Small intestine (tissue), 16 donors: ENCODE measurements at places on chromosomes 1 and 21.
A peak's percentile ranks its signal among the peaks of the same experiment; 100 is the strongest.

- no peak for DNase-seq
Measured at GRCh38 chr1:8746554-8746953, 70.9 kb downstream of the RERE start.

- no peak for DNase-seq
Measured at GRCh38 chr21:45872471-45872870, 109.1 kb upstream of the COL6A1 start.

DNA sequence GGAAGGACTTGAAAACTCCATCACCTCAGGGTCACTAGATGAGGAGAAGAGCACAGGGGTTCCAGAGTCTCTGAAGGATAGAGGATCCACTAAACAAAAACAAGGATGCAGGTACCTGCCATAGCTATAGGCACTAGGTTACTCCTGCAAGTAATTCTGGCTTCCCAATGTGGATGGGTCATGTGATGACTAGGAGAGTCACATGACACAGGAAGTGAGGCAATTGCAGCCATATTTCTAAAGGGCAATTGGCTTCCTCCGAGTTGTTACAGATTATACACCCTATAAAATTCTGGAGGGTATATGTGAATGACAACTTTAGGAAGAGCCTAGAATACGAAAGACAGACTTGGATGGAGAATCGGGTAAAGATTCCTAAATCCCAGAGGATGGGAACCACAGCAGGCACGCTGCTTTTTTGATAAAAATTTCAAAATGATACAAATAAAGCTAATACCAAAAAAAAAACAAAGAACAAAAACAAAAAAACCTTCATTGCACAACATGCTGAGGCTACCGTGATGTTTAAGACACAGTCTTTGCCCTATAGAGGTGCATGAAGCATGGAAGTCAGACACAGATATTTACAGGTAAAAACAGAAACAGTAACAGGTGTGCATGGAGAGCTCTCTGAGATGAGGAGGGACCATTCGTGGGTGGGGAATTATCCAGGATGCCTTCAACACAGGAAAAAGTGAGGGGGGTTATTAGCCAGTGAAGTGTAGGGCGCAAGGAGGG, 10.5 kb downstream of the MTX1 start:
- DNase-seq = peak; percentile 62

DNA sequence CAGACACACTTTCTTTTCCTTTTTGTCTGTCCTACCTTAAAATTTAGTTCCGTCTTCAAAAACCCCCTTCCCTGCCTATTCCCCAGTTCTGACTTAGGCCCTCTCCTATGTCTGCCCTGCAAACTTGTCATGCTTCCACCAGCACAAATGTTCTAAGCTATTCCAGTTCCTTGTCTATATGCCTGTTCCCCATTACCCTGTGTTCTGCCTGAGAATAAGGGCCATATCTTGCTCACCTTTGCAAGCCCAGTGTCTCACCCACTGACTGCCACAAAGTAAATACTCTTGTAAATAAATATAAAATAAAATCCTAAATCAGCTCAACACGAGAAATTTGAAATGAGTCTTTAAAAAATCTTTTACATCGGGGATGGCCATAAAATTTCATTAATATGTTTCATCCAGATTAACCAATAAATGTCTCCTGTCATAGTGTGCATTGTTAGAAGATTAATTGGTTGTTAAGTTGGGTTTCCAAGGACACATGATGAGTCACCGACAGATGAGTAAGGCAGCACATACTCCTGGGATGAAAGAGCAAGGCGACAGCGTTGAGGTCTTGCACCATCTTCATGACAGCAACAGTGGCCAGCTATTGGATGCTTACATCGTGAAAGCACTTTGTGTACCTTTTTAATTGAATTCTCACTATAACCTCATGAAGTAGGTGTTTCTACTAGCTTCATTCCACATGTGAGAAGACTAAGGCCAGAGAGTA, 92.6 kb upstream of the NGF start:
- peak; percentile 6 for DNase-seq

- no peak for DNase-seq
Measured at GRCh38 chr21:44930543-44930981, 9.3 kb upstream of the SLX9 start.

DNA sequence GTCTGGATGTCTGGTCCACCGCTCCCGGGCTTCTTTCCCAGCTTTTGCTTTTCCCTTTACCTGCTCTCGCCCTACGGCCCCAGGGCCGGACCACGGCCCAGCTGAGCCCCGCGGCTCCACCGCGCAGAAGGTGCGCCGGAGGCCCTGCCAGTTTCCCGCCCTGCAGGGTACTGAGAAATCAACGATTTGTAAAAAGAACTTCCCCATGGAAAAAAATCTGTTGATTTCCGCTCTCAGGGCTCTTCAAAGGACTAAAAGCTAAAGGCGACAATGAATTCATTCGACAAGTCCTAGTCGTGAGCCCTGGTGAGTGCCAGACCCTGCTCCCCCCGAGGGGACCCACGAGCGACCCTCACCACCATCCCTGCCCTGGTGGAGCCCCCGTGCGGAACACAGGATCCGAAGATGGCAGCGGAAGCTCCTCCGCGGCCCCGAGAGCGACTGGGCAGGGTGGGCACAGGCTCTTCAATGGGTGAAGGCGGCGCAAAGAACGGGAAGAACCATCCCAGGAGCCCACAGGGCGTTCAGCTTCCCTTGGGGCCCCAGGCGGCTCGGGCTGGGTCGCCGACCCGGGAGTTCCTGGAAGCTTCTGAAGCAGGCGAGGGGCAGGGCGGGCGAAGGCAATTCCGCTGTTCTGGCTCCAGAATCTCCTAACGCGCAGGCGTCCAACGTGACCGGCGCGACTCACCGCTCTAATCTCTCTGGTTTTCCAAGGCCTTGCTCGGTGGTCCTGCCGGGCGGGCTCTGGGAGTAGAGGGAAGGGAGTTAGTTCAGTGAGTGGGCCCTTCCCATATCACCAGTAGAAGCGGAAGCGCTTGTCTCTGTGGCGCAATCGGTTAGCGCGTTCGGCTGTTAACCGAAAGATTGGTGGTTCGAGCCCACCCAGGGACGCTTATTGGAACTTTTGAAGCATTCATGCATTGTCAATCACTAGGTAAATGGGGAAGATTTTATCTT, 6.6 kb upstream of the RNU1-2 start:
- peak; percentile 97 for DNase-seq

GRCh38 chr1:155967341-155968050, 10.9 kb downstream of the ARHGEF2 start:
- DNase-seq = no peak

DNA sequence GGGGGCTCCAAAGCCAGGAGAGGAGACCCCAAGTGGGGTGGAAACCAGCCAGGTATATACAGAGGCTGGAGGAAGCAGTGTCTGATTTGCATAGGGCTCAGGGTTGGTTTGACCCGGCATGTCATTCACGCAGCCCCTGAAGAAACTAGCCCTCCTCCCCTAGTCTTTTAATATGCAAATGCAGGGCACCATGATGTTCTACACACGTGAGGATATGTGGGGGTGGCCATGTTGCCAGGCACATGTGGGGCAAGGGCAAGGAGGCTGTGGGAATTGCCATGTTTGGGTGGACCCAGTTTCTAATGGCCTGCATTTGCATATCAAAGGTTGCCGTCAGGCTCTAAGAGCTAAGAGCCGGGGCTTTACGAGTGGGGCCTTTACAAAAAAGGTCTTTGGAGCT, 12.0 kb upstream of the RHOU start:
- DNase-seq = no peak

DNA sequence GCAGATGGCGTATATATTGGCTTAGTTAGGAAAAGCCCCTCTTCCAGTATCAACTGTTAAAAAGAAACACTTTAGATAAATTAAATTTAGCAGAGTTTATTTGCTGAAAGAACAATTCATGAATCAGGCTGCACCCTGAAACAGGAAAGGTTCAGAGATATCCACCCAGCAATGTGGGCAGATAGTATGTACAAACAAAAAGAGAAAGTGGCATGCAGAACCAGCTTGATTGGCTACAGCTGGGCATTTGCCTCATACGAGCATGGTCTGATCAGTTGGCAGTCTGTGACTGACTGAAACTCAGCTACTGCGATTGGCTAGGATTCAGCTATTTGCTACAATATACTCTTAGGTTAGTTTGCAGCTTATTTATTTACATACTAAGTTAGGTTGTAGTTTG, 98.2 kb downstream of the ZC3H11B start:
- DNase-seq = no peak

DNA sequence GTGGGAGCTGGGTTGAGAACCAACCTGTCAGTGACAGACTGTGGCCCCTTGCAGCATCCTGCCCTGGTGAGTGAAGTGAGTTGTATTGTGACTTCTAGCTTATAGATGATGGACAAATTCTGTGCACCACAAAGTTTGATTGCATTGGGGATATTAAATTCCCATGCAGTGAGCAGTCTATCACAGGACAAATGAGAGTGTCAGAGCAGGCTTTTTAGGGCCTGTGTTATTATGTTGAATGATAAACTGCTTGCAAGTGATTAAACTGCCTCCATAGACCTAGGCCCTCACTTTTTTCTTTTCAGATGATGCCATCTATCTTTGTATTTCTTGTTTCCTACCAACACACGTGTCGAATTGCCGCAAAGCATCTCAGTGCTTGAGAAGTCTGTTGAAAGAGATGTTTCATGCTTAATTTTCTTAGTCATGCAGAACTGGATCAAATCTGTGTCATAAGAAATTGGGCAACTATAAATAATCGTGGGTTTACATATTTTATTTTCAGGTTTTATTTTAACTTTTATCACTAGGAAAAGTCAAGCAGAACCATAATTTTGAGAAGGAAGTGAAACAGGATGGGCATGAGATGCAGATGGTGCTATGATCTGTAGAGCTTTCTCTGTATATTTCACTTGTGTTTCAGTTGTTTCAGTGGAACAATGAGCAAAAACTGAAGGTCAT, 199.2 kb downstream of the S1PR1 start:
- DNase-seq = no peak

DNA sequence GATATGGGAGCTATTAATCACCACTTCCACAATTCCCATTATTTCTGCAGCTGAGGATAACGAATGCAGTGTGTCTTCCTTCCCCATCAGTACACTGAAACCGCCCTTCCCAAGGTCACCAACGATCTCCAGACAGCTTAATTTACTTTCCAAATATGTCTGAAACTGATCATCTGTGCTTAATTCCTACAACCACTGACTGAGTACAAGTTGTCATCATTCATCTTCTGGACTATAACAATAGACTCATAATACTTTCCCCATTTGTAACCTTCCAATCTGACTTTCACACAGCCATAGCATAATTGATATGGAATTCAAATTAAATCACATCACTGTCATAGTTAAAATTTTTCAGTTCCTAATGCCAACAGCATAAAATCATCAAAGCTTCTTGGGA, 17.4 kb downstream of the DNM3 start:
- DNase-seq = no peak

GRCh38 chr1:42306977-42307376, 28.1 kb downstream of the FOXJ3 start:
- DNase-seq = no peak

GRCh38 chr1:37556712-37557196, at the start of gene DNALI1:
DNALI1 (plus strand) TSS chr1:37556940; CDS start chr1:37556995, 55 bp downstream.
- DNase-seq = peak; percentile 71

DNA sequence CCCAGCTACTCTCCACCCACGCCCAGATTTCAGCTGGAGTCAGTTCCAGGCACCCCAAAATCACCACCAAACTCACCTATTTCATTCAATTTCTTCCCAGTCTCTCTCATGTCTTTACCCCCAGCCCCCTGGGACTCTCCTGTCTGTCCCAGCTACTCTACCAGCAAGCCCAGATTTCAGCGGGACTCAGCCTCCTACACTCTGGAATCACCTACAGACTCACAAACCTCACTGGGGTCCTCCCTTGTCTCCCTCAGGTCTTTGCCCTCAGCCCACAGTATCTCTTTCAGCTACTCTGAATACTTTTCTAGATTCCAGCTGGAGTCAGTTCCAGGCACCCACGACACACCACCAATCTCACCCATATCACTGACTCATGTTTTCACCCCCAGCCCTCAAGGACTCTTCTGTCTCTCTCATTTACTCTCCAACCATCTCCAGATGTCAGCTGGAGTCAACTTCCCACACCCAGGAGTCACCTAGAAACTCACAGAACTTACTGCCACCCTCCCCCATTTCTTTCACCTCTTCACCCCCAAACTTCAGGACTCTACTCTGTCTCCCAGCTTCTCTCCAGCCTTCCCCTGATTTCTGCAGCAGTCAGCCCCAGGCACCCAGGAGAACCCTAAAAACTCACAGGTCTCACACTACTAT, 1529.3 kb upstream of the TPTE start:
- DNase-seq = no peak

- DNase-seq = no peak
Measured at GRCh38 chr1:192530254-192530653, 45.3 kb upstream of the RGS1 start.

DNA sequence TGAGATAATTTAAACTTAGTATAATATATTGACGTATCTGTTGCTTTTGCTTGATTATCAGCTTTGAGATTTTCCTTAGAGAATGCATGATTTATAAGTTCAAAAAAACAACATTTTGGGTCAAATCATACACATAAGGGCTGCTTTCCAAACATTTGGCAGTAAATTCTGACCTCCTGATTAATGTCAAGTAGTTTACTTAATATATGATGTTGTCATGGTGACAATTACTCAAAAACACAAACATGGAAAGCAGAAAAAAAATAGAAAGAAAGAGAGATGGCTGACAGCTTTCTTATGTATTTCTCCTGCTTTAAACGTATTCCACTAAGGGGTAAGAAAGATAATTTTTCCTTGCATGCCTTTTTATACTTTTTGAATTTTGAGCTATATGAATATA, 258.2 kb upstream of the C1orf105 start:
- peak; percentile 9 for DNase-seq
